ENCODE measurements at places on chromosomes 6 and 20.

- DNase-seq = no peak
Measured at GRCh38 chr6:31978831-31979230, 3.0 kb upstream of the C4A start.

DNA sequence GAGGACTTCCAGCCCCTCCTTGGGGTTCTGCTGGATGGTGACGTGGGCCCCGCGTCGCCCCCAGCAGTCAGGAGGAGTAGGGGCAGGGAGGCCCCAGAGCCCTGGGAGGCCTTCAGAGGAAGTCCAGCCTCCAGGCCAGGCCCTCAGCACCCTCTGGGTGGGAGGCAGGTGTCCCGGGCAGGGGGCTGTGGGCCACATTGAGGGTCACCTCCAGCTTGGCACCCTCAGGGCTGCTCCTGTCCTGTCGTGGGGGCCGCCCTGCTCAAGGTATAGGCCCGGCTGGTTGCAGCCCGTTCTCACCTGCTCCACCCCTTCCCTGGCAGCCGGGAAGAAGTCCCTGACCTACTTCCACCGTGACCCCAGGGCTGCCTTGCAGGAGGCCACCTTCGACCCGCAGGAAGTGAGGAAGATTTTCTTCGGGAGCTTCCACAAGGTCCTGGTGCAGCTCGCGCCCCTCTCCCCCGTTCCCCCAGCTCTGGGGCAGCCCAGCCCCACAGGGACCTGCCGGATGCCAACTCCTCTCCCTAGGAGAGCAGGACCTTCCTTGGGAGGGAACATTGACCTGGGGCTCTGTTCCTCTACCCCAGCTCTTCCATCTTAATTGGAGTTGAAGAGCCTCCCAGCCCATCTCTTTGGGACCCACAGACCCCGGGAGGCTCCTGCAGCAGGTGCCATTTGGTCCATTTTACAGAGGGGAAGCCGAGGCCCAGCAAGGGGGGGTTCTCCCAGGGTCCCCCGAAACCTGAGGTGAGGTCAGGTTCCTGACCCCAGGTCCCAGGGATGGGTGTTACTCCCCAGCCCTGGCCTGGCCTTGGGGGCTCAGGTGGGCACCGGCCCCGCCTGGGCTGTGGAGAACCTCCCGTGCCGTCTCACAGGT is 26.4 kb downstream of the COL20A1 start:
- DNase-seq = no peak

DNA sequence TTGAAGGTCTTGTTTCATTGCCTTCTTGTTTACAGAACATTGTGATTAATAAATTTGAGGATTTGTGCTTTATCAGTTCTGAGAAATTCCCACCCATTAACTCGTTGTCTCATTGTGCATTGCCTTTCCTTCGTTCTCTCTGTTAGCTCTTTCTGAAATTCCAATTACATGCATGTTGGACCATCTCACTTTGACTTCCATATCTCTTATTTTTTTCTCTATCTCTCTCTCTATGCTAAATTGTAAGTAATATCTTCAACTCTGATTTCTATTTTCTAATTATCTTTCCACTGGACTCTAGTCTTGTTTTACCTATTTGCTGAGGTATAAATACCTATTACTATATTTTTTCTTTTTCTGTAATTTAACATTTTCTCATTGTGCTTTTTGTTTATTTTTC is 92.3 kb downstream of the SHLD1 start:
- no peak for DNase-seq

- no peak for DNase-seq
Measured at GRCh38 chr20:13341737-13342393, 120.8 kb downstream of the ISM1 start.

GRCh38 chr6:150567380-150567779 is 32.3 kb upstream of the PLEKHG1 start:
- DNase-seq = no peak

DNA sequence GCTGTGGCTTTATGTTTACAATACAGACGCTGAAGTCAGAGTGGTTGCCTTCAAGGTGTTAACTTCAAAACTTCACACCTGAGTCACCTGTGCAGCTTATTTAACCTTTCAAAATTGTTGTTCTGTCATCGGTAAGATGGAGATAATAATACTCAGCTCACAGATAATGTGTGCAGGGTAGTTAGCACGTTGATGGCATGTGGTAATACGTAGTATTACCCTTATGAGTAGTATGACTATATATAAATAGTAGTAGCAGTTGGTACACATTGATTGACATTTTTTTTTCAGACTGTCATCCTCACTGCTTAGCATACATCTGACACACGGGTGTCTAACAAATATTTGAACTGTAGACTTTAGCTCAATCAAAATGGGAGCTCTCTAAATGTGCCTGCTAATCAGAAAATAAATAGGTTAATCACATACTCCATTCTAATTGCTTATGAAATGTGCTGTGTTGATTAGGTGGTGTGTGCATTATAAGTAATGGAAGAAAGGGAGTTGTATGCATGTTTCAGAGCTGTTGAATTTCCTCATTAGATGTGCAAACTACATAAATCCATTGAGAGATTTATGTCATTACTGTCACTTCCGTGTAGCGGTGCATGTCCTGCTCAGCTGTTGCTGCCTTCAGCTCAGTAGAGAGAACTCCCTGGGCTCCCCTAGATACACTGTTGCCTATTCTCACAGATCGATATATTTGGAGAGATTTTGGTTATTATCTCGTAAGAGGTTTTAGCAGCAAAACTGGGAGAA is 11.2 kb upstream of the MROH8 start:
- no peak for DNase-seq

DNA sequence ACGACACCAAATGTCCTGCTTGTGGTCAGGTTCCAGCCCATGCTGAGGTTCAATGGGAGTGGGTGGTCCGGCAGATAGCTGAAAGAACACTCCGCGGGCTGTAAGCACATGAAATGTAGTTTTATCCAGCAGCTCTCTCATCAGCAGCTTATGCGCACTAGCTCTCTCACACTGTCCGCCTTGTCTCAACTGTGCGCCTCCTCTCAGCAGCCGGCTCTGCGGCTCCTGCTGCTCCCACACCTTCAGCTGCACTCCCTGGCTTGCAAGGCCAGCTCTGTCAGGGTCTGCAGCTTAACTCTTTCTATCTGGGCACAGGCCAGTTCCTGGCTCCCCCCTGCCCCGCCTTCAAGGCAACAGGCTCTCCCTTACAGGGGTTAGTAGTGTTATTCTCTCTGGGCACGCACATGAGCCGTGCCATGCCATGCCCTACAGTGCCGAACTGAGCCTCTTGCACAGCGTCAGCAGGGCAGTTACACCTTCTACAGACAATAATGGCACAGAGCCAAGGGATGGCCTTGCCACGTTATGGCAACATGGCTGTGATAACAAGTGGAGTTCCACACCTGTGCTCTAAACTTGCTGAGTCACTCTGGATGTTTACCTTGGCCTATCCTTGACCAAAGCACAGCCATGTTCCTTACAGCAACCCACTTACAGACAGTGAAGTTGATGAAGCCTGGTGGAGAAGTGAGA is 84.0 kb upstream of the LRFN2 start:
- DNase-seq = no peak

DNA sequence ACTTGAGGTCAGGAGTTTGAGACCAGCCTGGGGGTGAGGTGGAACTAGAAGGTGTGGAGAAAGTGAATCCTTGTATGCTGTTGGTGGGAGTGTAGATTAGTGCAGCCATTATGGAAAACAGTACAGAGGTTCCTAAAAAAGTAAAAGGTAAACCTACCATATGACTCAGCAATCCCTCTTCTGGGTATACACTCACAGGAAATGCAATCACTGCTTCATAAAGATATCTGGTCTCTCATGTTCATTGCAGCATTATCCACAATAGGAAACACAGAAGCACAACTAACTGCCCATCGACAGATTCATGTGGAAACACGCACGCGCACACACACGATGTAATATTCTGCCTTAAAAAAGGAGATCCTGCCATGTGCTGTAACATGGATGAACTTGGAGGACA is 66.7 kb downstream of the CDC5L start:
- no peak for DNase-seq

GRCh38 chr20:47019121-47019824 is 124.6 kb downstream of the EYA2 start:
- DNase-seq = no peak

DNA sequence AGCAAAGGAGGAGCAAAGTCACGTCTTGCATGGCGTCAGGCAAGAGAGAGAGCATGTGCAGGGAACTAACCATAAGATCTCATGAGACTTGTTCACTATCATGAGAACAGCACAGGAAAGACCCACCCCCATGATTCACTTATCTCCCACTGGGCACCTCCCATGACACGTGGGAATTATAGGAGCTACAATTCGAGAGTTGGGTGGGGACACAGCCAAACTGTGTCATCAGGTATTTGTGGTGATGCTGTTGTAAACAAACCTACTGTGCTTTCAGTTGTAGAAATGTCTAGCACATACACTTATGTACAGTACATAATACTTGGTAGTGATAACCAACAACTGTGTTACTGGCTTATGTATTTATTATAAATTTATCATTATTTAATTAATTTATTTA is 128.3 kb downstream of the UTRN start:
- DNase-seq = peak; percentile 60

DNA sequence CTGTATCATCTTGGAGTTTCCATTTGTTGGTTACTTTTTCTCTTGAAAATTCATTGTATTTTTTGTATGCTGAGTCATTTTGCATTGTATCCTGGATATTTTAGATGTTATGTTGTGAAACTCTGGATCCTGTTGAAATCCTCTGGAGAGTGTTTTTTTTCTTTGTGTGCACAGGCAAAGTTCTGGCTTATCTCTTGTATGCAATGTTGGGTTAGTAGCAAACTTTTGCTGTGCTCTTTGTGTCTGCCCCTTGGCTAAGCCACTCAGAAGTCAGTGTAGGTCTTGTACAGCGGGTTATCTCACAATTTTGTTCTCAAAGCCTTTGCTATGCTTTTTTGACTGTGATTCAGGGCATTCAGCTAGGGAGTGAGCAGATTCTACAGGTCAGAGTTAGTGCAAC is 29.1 kb upstream of the LMBRD1 start:
- DNase-seq = no peak

- DNase-seq = peak; percentile 40
Measured at GRCh38 chr6:35152067-35152707, 11.0 kb upstream of the TCP11 start.

DNA sequence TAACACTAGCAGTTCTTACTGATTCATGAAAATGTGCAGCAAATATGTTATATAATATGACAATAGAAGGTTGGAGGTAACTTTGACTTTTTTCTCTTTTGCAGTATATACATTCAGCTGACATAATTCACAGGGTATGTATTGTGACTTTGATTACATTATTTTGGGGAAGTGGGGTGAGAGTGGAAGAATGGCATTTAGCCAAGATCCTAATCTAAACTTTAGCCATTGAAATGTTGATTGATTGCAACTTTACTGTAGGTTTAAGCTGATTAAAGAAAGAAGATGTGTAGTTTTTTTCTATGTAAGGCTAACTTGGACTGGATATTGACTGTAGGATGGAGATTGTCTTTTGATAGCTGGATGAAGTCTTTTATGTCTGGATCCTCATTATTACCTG is 46.0 kb downstream of the MAPK14 start:
- no peak for DNase-seq

GRCh38 chr6:21137700-21138335 is 455.7 kb upstream of the SOX4 start:
- DNase-seq = no peak

DNA sequence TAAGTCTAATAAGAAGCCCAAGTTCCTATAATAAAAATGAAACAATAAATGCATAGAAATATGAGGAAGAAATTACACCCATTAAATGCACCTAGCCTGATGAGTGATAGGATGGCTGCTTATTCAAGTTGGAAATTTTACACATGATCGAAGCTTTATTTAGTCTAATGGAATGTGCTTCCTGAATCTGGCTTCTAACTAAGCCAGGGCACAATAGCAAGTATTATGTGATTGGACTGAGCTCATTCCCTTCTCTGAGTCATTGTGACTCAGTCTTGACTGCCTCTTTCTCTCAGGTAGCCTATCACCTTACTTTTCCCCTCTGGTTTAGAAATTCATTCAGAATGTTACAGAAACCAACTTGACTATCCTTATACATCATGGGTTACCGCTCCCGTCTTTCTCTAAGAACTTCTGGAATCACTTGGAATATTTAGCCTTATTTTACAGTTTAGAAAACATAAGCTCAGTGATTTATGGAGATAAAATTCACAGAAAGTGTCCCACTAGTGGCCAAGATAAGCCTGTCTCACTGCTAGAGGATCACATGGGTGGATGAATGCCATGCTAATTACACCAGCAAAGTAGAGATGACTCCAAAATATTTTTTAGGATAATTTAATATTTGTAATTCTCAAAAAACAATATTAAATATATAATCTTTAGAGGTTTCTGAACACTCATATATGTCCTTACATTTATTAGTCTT is 505.3 kb upstream of the JAG1 start:
- DNase-seq = peak; percentile 86

- DNase-seq = peak; percentile 7
Measured at GRCh38 chr6:147479857-147480256, 28.6 kb upstream of the SAMD5 start.

- no peak for DNase-seq
Measured at GRCh38 chr6:155419161-155419560, 36.5 kb downstream of the NOX3 start.

DNA sequence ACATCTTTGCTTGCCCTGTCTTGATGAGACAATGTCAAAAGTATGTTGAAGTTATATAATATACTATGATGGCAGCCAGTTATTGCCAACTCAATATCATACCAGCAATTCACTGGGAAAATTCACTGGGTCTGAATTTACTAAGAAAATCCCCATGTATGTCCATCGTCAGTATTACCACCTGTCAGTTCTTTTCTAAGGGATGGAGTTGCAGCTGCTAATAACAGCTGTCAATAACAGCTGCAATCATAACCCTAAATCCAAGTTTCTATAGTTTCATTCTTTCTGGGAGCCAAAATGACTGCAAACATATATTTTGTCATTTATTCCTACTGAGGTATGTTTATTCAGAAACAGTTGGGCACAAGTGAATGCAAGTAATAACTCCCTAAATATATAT is 132.6 kb upstream of the RIN2 start:
- no peak for DNase-seq

DNA sequence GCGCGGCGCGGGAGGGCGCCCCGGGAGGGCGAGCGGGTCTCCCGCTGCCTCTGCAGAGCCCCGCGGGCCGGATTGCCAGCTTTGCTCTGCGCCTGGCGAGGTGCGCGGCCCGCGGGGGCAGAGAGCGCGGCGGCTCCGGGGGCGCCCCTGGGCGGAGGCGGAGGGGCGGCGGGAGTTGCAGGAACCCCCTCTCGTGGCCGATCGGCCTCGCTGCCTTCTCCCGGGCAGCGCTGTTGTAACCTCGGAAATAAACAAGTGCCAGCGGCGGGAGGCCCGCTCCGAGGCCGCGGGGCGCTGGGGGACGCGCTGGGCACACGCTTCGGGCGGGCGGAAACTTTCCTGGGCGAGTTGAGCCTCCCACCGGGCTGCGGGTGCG is 1.2 kb downstream of the CDH4 start:
- no peak for DNase-seq

GRCh38 chr6:40187535-40188144 is 253.4 kb upstream of the MOCS1 start:
- DNase-seq = no peak

- DNase-seq = no peak
Measured at GRCh38 chr6:115948751-115949150, 111.9 kb downstream of the FRK start.
